ENCODE measurements at places on chromosomes 1 and 21. TPM values are rescaled to one million over a fixed set of nuclear protein-coding genes. Genes with fewer than 3 reads are reported as not detected.

CFAP298 gene
- 68.1 TPM for total RNA-seq

SLC25A24 gene
- total RNA-seq, result 36.8 TPM

OR2L8 gene
- total RNA-seq, result not detected

GRCh38 chr1:243254233-243254926, 701 bp downstream of the CEP170 start:
- no peak for DNase-seq

GRCh38 chr1:22216210-22216883, 73.5 kb upstream of the WNT4 start:
- no peak for DNase-seq

- no peak for DNase-seq
Observed at GRCh38 chr21:29209696-29210095, 79.3 kb downstream of the MAP3K7CL start.

- DNase-seq, result no peak
Observed at GRCh38 chr1:39525366-39526165, 34.1 kb downstream of the BMP8A start.

DNA sequence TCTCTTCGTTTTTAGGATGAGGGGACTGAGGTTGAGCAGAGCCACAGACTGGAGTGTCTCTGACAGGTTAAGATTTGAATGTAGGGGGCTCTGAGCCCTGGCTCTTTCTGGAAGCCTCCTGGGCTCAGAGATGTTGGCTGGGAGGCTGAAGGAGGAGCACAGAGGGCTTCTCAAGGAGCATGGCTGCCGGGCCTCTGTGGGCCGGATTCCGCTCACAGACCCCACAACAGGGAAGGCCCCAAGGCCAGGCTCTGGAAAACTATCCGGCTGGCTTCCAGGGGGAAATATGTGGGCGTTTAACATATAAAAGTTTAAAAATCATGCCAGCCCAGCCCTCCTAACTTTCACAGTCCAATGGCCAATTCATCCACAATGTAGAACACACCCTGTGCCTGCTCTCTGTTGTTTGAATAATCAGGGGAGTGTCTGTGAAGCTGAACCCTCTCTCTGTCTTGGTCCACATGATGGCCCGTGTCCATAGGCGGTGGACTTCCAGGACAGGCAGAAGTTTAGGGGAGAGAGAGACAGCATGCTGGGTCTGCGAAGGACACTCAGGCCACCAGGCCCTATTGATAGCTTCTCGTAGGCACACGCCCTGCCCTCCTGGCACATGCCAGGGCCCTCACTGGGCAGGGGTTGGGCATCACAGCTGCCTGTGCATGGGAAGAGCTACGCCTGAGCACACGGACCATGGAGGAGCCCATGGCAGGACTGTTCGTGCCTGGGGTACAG, 10.8 kb downstream of the OBSCN start:
- DNase-seq, result no peak

DNA sequence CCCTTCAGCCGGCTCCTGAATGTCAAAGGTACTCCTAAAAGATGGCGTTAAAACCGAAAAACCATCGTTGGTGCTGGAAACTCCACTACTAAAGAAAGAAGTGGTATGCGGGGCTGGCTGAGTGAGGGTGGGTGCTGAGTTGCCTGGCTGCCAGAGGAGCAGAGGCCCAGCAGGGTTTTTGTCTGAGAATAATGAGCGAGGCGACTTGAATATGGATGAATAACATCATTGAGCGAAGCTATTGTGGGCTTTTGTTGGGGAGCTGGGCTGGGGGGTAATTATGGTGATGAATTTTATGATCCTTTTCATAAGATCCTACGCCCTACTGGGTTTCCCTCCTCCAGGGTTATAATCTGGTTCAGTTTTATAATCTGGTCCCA, 2.0 kb downstream of the PDPN start:
- DNase-seq, result peak; percentile 38

GRCh38 chr1:92872719-92873118, 40.9 kb downstream of the RPL5 start:
- no peak for DNase-seq

DNA sequence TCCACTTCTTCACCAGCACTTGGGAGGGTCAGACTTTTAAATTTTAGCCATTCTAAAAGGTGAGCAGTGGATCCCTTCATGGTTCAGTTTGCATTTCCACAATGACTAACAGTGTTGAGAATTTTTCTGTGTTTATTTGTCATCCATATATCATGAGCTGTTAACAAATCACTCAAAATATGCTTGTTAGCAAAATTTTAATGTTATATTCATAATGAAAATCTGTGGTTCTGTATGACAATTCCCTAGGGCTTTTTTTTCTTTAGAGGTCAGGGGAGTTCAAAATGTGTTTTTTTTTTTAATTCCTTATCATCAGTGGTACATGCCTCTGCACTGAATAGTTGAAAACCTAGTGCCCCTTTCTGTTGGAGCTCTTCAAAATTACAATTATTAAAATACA, 682.2 kb upstream of the ADGRL2 start:
- DNase-seq, result no peak

- DNase-seq, result no peak
Observed at GRCh38 chr1:93631626-93632365, 49.8 kb downstream of the BCAR3 start.
